HFFc6 (cell line): ENCODE measurements at places on chromosomes 6 and 20. TPM values are rescaled to one million over a fixed set of nuclear protein-coding genes. Genes with fewer than 3 reads are reported as not detected.

CRISP2 gene
- not detected in 3 replicates for total RNA-seq

DYNLT1 gene
- total RNA-seq: 166 to 187 TPM (median 185 TPM) in 3 replicates

TUBB1 gene
- not detected in 3 replicates for total RNA-seq

MOG gene
- not detected in 3 replicates for total RNA-seq

MUCL3 gene
- not detected in 3 replicates for total RNA-seq

TENT5A gene
- 50.4 to 65.3 TPM (median 55.7 TPM) in 3 replicates for total RNA-seq

C6orf132 gene
- 5.6 to 6.6 TPM (median 5.7 TPM) in 3 replicates for total RNA-seq

COL9A1 gene
- total RNA-seq: not detected in 3 replicates

SLC22A23 gene
- total RNA-seq: 0.20 to 0.24 TPM (median 0.21 TPM) in 3 replicates

PNPLA1 gene
- total RNA-seq: not detected in 3 replicates

DLK2 gene
- total RNA-seq: 1.8 to 2.4 TPM (median 1.9 TPM) in 3 replicates

SLC4A11 gene
- total RNA-seq: 3.2 to 3.8 TPM (median 3.3 TPM) in 3 replicates

WFDC12 gene
- total RNA-seq: not detected in 3 replicates

CLVS2 gene
- total RNA-seq: not detected in 3 replicates

FARS2 gene
- total RNA-seq: 11.5 and 12.4 TPM in 2 replicates

PAX1 gene
- not detected in 3 replicates for total RNA-seq

NFATC2 gene
- 0.59 to 0.99 TPM (median 0.69 TPM) in 3 replicates for total RNA-seq

CLDN20 gene
- total RNA-seq: not detected in 2 replicates

PRR18 gene
- not detected in 3 replicates for total RNA-seq

CD109 gene
- total RNA-seq: 32.2 to 51.9 TPM (median 32.5 TPM) in 3 replicates
